Forelimb muscle (tissue), 1 donor: ENCODE measurements at places on chromosomes 2 and 18. TPM values are rescaled to one million over a fixed set of nuclear protein-coding genes. Genes with fewer than 3 reads are reported as not detected.

Gene KIF1A
- 3.6 TPM for polyA plus RNA-seq

Gene KHK
- polyA plus RNA-seq = 1.9 TPM

Gene CD226
- polyA plus RNA-seq = 0.67 TPM

Gene NCKAP1
- polyA plus RNA-seq = 83.6 TPM

Gene PDCL3
- 34.3 TPM for polyA plus RNA-seq

Gene CDCA7
- 12.1 TPM for polyA plus RNA-seq

Gene CTAGE1
- not detected for polyA plus RNA-seq

Gene CHRNG
- polyA plus RNA-seq = 160 TPM

Gene POTEJ
- 0.06 TPM for polyA plus RNA-seq

Gene SERPINB12
- polyA plus RNA-seq = 0.53 TPM

Gene IRS1
- polyA plus RNA-seq = 11.9 TPM

Gene LBX2
- 1.2 TPM for polyA plus RNA-seq

Gene PLGLB1
- 6.6 TPM for polyA plus RNA-seq

Gene MPP4
- polyA plus RNA-seq = 0.13 TPM

Gene MOCOS
- 0.14 TPM for polyA plus RNA-seq

Gene TCF4
- 100 TPM for polyA plus RNA-seq

Gene DUSP19
- 2.2 TPM for polyA plus RNA-seq

Gene IL36A
- polyA plus RNA-seq = not detected

Gene LYG2
- polyA plus RNA-seq = 0.22 TPM

Gene SPHKAP
- polyA plus RNA-seq = 29.8 TPM

Gene GCKR
- polyA plus RNA-seq = not detected

Gene C2orf66
- 0.14 TPM for polyA plus RNA-seq

Gene FKBP1B
- 2.3 TPM for polyA plus RNA-seq

Gene CLEC4F
- polyA plus RNA-seq = 0.24 TPM

Gene CKAP2L
- 6.4 TPM for polyA plus RNA-seq

Gene PRKAG3
- 32.9 TPM for polyA plus RNA-seq

Gene SMPD4
- 34.5 TPM for polyA plus RNA-seq

Gene ATP6V1C2
- polyA plus RNA-seq = 3.3 TPM

Gene FSIP2
- polyA plus RNA-seq = 0.89 TPM

Gene TUBB8B
- not detected for polyA plus RNA-seq

Gene EHD3
- 3.7 TPM for polyA plus RNA-seq

Gene NLRC4
- 0.85 TPM for polyA plus RNA-seq
